Posterior vena cava (tissue), 2 donors: ENCODE measurements at places on chromosomes 7 and 10. TPM values are rescaled to one million over a fixed set of nuclear protein-coding genes. Genes with fewer than 3 reads are reported as not detected.

RNF133 gene
- total RNA-seq: 0.76 TPM

EXOSC1 gene
- total RNA-seq: 28.6 TPM

FRMPD2 gene
- total RNA-seq: not detected

CALHM3 gene
- not detected for total RNA-seq

ZEB1 gene
- total RNA-seq: 141 TPM

TDRD1 gene
- 0.69 TPM for total RNA-seq

PDLIM1 gene
- total RNA-seq: 134 TPM

ZDHHC16 gene
- total RNA-seq: 21.5 TPM

SUPV3L1 gene
- total RNA-seq: 16.0 TPM

MEST gene
- 6.0 TPM for total RNA-seq

DENND2A gene
- total RNA-seq: 13.7 TPM

ABCB4 gene
- 1.9 TPM for total RNA-seq

PDK4 gene
- 433 TPM for total RNA-seq

ZP3 gene
- 0.43 TPM for total RNA-seq

NSUN6 gene
- 10.1 TPM for total RNA-seq

UNCX gene
- total RNA-seq: not detected

TAC1 gene
- 0.19 TPM for total RNA-seq

CFAP58 gene
- 0.46 TPM for total RNA-seq

TMEM139 gene
- not detected for total RNA-seq

WNT2 gene
- total RNA-seq: 4.7 TPM

HERPUD2 gene
- total RNA-seq: 21.1 TPM

INA gene
- total RNA-seq: 0.10 TPM

KIF20B gene
- total RNA-seq: 3.5 TPM

HDAC9 gene
- total RNA-seq: 145 TPM

CDC14C gene
- not detected for total RNA-seq

SYCE1 gene
- 0.76 TPM for total RNA-seq
